ENCODE measurements at places on chromosomes 12 and 14.

GRCh38 chr12:8948701-8949341, 624 bp downstream of the M6PR start:
- DNase-seq, result no peak

- DNase-seq, result no peak
Measured at GRCh38 chr12:2820432-2820831, 8.0 kb downstream of the ITFG2 start.

DNA sequence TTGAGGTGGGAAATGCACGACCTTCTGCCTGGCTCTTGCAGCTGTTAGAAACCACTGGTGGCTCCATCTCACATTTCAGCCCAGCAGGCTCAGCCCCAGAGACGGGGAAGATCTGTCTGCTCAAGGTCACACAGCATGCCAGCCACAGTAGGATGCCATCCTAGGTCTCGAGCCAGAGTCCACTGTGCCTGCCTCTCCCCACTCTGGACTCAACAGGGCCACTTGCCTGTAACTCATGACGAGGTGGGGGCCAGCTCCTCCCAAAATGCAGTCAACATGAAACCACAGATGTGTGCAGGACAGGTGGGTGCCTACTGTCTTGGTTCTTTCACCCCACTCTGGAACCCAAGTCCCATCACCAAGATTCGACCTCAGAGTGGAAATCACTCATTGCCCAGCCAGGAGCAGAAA, 23.2 kb downstream of the BCL11B start:
- no peak for DNase-seq

DNA sequence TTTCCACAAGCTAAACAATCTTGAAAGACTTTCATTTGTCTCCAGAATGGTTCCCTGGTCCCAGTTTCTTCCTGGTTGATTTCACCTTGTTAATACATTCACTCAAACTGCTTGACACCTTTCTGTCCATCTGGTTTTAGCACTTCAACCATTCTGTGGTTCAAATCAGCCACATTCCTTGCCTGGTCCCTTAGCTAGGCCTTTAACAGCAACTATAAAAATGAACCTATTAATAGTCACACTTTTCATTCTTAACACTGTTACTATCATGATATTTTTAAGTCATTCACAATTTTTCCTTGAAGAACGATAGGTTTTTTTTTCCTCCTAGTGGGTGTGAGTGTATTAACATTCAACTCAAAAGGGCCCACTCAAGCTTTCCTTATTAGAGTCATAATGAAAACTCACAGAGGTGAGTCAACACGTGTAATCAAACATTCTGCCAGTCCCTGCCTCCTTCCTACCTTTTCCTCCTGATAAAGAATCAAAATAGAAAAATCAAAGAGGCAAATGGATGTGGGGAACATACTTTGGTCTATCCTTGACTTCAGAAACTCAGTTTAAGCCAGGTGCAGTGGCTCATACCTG, 34.4 kb upstream of the CCNT1 start:
- no peak for DNase-seq

- DNase-seq, result no peak
Measured at GRCh38 chr12:131672311-131672940, 38.5 kb upstream of the SFSWAP start.

Data from activated T-helper 1 cell treated with Interleukin-2 at 50 U/mL for 16 hours (primary cell).